ENCODE measurements at places on chromosomes 5 and 9. TPM values are rescaled to one million over a fixed set of nuclear protein-coding genes. Genes with fewer than 3 reads are reported as not detected.

GRCh38 chr9:125953314-125954019 is 206.3 kb downstream of the PBX3 start:
- H3K27ac ChIP-seq: peak overlapping the region; percentile 54
- H3K27me3 ChIP-seq: no peaks in the 10 kb centered on the region
- peaks cover 64% of the 10 kb centered on the region for H3K4me1 ChIP-seq
- peaks cover 5% of the 10 kb centered on the region for H3K36me3 ChIP-seq

- DNase-seq: no peak
- H3K27ac ChIP-seq: peak overlapping the region; percentile 96
- H3K4me1 ChIP-seq: peaks cover 67% of the 10 kb centered on the region
- no peaks in the 10 kb centered on the region for H3K27me3 ChIP-seq
These were observed 144.6 kb downstream of the SMARCA2 start for GRCh38 chr9:2159521-2160454.

GRCh38 chr5:71744009-71744790 is 25.1 kb downstream of the CARTPT start:
- peaks cover 10% of the 10 kb centered on the region for H3K4me1 ChIP-seq
- H3K36me3 ChIP-seq: no peaks in the 10 kb centered on the region
- DNase-seq: no peak
- no peak overlapping the region for H3K4me3 ChIP-seq
- H3K27ac ChIP-seq: no peak overlapping the region

GZMA gene
- total RNA-seq: not detected

GRCh38 chr5:111945535-111945934 is 188.5 kb upstream of the NREP start:
- H3K27ac ChIP-seq: no peak overlapping the region
- no peaks in the 10 kb centered on the region for H3K4me1 ChIP-seq
- no peak for DNase-seq
- H3K27me3 ChIP-seq: no peaks in the 10 kb centered on the region
- no peaks in the 10 kb centered on the region for H3K36me3 ChIP-seq

DIPK1B gene
- 48.9 TPM for total RNA-seq

- peaks cover 9% of the 10 kb centered on the region for H3K4me1 ChIP-seq
- no peaks in the 10 kb centered on the region for H3K27me3 ChIP-seq
- no peak overlapping the region for H3K27ac ChIP-seq
These were observed 8.6 kb downstream of the ABLIM3 start for GRCh38 chr5:149149942-149150341.

- H3K27ac ChIP-seq: peak overlapping the region; percentile 51
- no peaks in the 10 kb centered on the region for H3K36me3 ChIP-seq
- no peak for DNase-seq
- no peak overlapping the region for H3K4me3 ChIP-seq
- H3K27me3 ChIP-seq: no peaks in the 10 kb centered on the region
- peaks cover 22% of the 10 kb centered on the region for H3K4me1 ChIP-seq
These were observed 232.5 kb downstream of the ARHGAP26 start for GRCh38 chr5:143002459-143003327.

DNA sequence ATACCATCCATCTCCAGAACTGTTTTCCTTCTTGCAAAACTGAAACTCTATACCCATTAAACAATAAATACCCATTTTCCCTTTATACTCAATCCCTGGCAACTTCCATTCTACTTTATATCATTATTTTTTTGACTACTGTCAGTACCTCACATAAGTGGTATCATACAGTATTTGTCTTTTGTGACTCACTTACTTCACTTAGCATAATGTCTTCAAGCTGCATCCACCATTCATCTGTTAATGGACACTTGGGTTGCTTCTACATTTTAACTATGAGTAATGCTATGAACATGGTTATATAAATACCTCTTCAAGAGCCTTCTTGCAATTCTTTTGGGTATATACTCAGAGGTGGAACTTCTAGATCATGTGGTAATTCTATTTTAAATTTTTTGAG is 11.6 kb upstream of the TYRP1 start:
- H3K27ac ChIP-seq: no peak overlapping the region
- H3K27me3 ChIP-seq: no peaks in the 10 kb centered on the region
- no peak for DNase-seq
- H3K4me3 ChIP-seq: no peak overlapping the region

GRCh38 chr9:127965953-127966352 is 14.8 kb downstream of the EEIG1 start:
- no peaks in the 10 kb centered on the region for H3K36me3 ChIP-seq
- H3K27ac ChIP-seq: peak overlapping the region; percentile 92
- H3K4me1 ChIP-seq: peaks cover 79% of the 10 kb centered on the region
- no peak for DNase-seq
- H3K4me3 ChIP-seq: no peak overlapping the region

- no peaks in the 10 kb centered on the region for H3K4me1 ChIP-seq
- no peak overlapping the region for H3K4me3 ChIP-seq
- H3K27ac ChIP-seq: no peak overlapping the region
These were observed 230.3 kb downstream of the PAPPA start for GRCh38 chr9:116383936-116384335.

DNA sequence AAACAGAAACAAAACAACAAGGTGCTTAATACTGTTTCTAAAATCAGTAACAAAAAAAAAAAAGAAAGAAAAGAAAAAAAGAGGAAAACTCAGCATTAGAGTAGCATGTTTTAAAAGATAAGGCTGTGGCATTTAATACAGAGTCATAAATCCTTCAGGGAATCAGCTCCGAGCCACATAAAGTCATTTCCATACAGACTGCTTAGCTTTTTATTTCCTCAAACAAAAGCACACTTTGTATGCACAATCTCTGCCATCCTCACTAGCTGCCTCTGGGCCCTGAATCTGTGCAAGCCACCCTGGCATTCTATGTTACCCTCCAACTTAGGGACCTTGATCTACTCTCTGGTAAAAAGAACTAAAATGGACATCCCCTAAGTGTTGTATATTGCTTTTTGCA is 87.6 kb downstream of the SEMA6A start:
- H3K27me3 ChIP-seq: no peaks in the 10 kb centered on the region
- peaks cover 5% of the 10 kb centered on the region for H3K4me1 ChIP-seq
- H3K27ac ChIP-seq: peak overlapping the region; percentile 74
- no peak for DNase-seq

GRCh38 chr5:79865579-79865978 is 125.5 kb downstream of the MTX3 start:
- H3K27me3 ChIP-seq: peaks cover under 1% of the 10 kb centered on the region
- no peak for DNase-seq
- no peak overlapping the region for H3K27ac ChIP-seq
- H3K36me3 ChIP-seq: no peaks in the 10 kb centered on the region
- H3K4me1 ChIP-seq: no peaks in the 10 kb centered on the region
- H3K4me3 ChIP-seq: no peak overlapping the region

DNA sequence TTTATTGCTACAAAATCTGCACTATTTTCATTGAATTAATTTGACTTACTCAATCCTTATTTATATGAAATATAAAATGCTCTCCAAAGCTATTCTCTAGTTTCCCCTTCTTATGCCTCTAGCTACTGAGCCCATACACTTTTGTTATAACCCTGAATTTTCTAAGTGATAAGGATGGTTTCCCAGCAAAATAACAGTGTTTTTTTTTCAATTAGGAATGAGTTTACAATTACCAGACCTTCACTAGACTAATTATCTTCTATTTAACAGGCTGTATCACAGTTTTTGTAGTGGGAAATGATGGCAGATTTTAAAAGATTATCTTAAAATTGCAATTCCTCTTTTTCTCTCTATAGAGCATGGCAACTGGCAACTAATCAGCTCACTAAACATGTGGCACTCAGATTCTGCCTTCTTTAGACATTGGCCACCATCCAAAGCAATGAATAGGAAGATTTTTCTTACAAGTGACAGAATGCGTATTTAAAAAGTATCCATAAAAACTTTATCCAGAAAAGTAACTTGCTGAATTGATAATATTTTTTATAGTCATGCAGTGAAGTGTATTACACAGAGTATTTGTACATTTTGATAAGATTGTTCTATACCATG is 585.7 kb upstream of the ZNF608 start:
- no peaks in the 10 kb centered on the region for H3K27me3 ChIP-seq
- H3K27ac ChIP-seq: no peak overlapping the region
- H3K36me3 ChIP-seq: no peaks in the 10 kb centered on the region
- peaks cover 32% of the 10 kb centered on the region for H3K4me1 ChIP-seq
- no peak for DNase-seq
- no peak overlapping the region for H3K4me3 ChIP-seq

DNA sequence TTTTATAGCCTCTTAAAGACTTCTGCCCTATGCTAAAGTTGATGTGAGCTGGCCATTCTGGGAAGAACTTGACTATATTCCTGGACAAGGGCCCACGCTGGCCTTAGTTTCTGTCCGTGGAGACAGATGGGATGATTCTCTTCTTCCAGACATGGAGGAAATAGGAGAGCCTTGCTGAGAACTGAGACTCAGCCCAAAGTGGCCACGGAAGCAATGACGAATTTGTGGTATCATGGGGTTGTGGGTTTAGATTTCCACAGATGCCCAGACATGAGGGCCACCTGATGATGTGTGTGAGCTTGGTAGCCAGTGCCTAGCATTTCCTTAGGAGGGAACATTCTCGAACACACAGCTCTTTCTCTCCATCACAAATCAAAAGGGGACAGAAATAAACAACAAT is 309.1 kb downstream of the NSG2 start:
- no peaks in the 10 kb centered on the region for H3K36me3 ChIP-seq
- no peak overlapping the region for H3K4me3 ChIP-seq
- H3K27me3 ChIP-seq: peaks cover 2% of the 10 kb centered on the region
- H3K4me1 ChIP-seq: no peaks in the 10 kb centered on the region
- no peak overlapping the region for H3K27ac ChIP-seq

ANKRD20A1 gene
- 0.27 TPM for total RNA-seq

DNA sequence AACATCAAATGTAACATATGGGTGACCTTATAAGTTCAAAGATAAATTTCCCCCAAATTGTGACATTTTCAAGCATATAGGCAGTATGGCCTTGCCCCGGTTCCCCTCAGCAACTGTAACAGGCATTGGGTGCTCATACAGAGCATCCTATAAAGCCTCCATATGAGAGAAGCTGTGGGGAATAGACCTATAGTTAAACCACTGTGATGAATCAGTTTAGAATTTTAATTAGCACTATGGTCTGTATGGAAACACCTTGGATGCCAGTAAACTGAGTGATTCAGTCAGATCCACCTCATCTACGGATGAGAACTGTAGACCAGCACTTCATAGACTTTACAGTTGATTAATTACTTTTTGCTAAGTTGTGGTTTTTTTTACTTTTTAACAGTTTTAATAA is 79.4 kb downstream of the ERCC6L2 start:
- peaks cover 70% of the 10 kb centered on the region for H3K36me3 ChIP-seq
- no peaks in the 10 kb centered on the region for H3K27me3 ChIP-seq
- H3K4me1 ChIP-seq: no peaks in the 10 kb centered on the region
- H3K4me3 ChIP-seq: no peak overlapping the region
- no peak overlapping the region for H3K27ac ChIP-seq
- no peak for DNase-seq

DMRT3 gene
- total RNA-seq: not detected

GRCh38 chr5:95241635-95242034 is 43.3 kb downstream of the MCTP1 start:
- no peak overlapping the region for H3K27ac ChIP-seq
- H3K27me3 ChIP-seq: no peaks in the 10 kb centered on the region
- no peak overlapping the region for H3K4me3 ChIP-seq
- H3K36me3 ChIP-seq: no peaks in the 10 kb centered on the region
- no peaks in the 10 kb centered on the region for H3K4me1 ChIP-seq

IL12B gene
- total RNA-seq: not detected

MTREX gene
- total RNA-seq: 107 TPM

- H3K4me1 ChIP-seq: peaks cover 15% of the 10 kb centered on the region
- no peak for DNase-seq
- no peaks in the 10 kb centered on the region for H3K36me3 ChIP-seq
- no peak overlapping the region for H3K27ac ChIP-seq
- no peaks in the 10 kb centered on the region for H3K27me3 ChIP-seq
These were observed 75.3 kb upstream of the NR4A3 start for GRCh38 chr9:99746406-99746805.

GRCh38 chr5:96651047-96651446 is 11.1 kb upstream of the CAST start:
- no peaks in the 10 kb centered on the region for H3K36me3 ChIP-seq
- no peak for DNase-seq
- H3K4me3 ChIP-seq: no peak overlapping the region
- H3K27ac ChIP-seq: no peak overlapping the region
- H3K4me1 ChIP-seq: peaks cover 18% of the 10 kb centered on the region

- no peak overlapping the region for H3K27ac ChIP-seq
- H3K36me3 ChIP-seq: peaks cover 81% of the 10 kb centered on the region
- peaks cover 7% of the 10 kb centered on the region for H3K4me1 ChIP-seq
- no peaks in the 10 kb centered on the region for H3K27me3 ChIP-seq
- H3K4me3 ChIP-seq: no peak overlapping the region
These were observed 6.4 kb downstream of the PLIN2 start for GRCh38 chr9:19120877-19121276.

- DNase-seq: no peak
- H3K4me1 ChIP-seq: peaks cover 43% of the 10 kb centered on the region
- no peaks in the 10 kb centered on the region for H3K36me3 ChIP-seq
These were observed 133.8 kb downstream of the TMEM174 start for GRCh38 chr5:73306741-73307275.

DNA sequence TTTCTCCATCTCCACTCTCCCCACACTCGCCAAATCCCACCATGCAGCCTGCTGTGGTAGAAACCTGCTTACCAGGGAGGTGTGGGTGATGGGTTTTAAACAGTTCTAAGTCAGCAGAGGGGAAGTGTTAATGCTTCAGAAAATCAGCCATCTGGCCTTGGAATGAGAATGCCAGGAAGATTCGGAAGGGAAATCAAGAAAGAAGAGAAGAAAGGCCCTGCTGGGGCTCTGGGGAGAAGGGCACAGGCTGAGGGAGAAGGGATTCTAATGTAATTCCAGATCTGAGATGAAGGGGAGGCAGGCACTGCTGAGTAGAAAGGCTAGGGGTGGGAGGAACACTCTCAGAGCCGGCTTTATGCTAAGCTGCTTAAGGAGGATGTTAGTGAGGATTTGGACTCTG is 434.7 kb upstream of the DMAC1 start:
- H3K4me3 ChIP-seq: no peak overlapping the region
- DNase-seq: peak; percentile 18
- peak overlapping the region; percentile 20 for H3K27ac ChIP-seq
- H3K27me3 ChIP-seq: no peaks in the 10 kb centered on the region
- no peaks in the 10 kb centered on the region for H3K36me3 ChIP-seq
- H3K4me1 ChIP-seq: peaks cover 15% of the 10 kb centered on the region

Data from WTC11 (cell line).